Stimulated activated CD4-positive, alpha-beta T cell treated with anti-CD3 and anti-CD28 coated beads, Interleukin-1b, Interleukin-23, amount 100 ng/mL, for 1 hour (primary cell): ENCODE measurements at places on chromosomes 12 and 14.

DNA sequence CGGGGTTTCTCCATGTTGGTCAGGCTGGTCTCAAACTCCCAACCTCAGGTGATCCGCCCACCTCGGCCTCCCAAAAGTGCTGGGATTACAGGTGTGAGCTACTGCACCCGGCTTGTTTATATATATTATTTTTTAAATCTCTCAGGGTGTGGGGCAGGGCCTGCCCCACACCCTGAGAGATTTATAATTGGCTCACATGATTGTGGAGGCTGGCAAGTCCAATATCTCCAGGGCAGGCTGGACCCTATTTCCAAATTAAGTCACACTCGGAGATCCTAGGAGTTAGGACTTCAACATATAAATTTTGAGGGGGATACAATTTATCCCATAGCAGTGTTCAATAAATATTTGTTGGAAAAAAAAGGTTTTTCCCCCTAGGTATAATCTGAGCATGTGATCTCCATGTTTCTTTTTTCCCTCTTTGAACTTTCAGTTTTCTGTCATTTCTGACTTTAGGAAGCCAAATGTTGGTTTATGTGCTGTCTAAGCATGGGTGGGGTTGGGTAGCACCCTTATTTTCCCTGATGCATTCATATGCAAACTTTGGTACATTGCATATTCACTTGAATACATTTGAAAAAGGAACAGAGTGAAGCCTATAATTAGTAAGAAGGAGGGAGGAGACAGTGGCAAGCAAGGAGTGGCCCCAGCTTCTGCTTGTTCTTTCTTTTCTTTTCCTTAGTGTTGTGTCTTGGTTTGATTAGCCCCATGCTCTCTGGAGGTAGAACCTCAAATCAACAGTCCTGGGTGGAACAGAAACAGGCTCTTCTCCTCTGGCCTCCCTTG, 8.7 kb upstream of the A2ML1 start:
- no peak for DNase-seq

- DNase-seq, result no peak
Measured at GRCh38 chr12:103698752-103699560, 111.9 kb downstream of the STAB2 start.

- DNase-seq, result no peak
Measured at GRCh38 chr12:131941987-131942341, 7.8 kb upstream of the EP400 start.

- no peak for DNase-seq
Measured at GRCh38 chr12:43098766-43099550, 453.0 kb downstream of the ADAMTS20 start.

- peak; percentile 48 for DNase-seq
Measured at GRCh38 chr14:91228112-91229004, 16.1 kb downstream of the GPR68 start.

DNA sequence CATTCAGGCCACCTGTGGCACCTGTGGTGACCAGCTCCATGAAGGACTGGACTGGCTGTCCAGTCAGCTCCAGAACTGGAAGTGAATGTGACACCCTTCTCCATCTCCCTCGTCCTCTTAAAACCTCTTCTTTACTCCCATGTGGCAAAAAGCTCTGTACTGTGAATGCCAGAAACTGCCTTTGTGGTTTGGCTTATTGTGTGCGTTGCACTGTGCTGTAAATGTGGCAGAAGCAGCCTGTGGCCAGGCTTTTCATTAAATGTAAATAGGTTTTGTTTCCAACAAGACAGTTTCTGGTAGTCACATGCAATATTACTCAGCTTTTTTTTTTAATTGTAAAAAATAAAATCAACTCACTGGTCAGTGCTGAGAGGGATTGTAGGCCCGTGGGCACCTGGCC, 453.7 kb downstream of the ATP23 start:
- no peak for DNase-seq

DNA sequence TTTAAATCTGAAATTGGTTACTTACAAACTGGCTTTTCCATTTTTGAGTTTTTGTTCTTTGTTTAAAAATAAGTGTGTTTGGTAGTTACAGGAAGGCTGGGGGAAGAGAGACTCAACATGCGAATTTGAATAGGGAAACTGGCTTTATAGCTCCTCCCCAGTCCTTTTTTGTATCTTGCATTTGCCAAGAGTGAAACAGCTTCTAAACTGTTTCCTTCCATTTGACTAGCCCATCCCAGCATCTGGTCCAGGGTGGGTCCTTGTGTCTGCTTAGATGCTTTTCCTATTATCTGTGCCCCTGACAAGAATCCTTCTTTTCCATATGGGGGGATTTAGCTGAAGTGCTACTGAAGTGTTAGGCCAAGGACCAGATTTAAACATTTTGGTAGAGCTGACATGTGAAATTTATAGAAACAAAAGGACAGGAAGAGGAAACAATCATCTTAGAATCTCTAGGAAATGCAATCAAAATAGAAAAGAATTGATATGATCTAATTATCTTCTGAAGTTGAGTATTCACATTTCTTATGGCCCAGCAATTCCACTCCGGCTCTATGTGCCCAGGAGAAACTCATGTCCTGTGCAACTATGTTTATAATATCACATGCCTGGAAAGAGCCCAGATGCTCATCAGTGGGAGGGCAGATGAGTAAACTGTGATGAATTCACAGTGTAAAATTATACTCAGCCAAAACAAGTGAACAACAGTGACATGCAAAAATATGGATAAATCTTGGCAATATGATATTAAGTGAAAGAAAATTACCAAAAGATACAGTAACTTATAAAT, 7.4 kb downstream of the SMOC1 start:
- no peak for DNase-seq

DNA sequence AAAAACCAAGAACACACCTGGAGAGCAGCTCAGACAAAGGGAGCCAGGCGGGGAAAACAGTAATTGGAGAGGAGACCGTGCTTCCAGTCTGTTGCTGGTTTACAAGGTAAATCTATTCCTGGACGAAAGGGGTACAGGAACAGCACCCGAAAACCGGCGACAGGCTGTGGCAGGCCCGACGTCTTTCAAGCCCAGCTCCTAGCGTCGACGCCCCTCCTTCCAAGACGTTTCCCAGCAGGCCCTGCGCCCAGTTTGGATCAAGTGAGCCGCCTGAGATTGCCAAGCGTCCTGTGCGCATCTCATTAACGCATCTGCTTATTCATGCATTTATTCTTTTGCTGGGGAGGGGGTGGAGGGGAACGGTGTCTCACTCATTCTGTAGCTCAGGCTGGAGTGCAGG, 1.4 kb downstream of the C12orf56 start:
- no peak for DNase-seq

DNA sequence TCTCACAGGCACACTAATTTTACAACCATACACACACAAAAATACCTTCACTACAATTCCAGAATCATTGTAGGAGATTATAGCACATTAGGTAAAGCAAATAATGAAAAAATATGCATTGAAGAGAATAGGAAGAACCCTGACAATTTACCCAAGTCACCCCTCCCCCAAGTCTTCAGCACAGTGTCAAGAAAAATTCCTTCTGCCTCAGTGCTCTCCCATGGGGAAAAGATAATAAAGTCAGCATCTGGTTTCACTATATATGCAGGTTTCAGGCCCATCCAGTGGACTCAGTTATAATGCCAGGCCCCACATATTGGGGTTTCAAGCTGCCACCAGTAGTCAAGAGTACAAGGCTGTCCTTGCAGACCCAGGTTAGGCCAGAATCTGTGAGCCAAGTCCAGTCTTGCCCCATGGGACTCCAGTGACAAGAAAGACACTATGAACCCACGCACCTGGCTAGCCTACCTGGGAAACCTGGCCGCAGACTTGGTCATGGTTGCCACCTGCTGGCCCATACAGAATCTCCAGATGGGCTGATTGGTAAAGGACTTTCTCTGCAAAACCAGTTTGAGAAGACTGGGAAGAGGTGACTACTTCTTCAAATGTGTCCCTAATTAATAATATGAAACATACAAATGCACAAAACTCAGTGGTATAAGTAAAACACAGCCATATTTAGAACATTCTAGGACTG, 398.6 kb upstream of the FLRT2 start:
- no peak for DNase-seq

DNA sequence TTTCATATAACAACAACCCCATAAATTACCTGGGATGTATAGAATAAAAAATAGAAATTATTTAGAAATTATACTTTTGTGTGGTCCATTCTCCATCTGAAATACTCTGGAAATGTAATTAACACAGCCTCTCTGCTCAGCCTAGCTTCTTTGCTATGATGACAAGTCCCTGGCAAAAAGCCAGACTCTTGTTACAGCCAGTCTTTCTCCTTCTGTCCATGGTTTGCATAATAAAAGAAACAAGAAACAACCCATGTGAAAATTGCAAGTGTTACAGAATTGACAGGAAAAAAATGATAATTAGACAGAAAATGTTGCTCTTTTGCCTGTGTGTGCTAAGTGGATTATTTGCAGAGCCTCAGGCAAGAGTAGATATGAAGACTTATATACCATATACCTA, 61.3 kb downstream of the C12orf50 start:
- no peak for DNase-seq

DNA sequence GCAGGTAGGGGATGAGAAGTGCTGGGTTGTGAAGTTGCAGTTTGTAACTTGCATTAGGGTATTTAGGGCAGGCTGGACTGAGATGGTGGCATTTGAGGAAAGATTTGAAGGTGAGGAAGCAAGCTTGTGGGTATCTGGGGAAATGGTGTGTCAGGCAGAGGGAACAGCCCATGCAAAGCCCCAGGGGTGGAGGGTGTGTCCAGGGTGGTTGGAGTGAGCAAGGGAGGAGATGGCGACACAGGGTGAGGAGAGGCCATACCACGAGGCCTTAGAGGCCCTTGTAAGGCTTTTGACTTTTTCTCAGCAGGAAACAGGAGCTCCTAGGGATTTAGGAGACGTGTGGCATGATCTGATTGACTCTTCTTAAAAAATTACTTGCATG, 136.9 kb downstream of the NUAK1 start:
- DNase-seq, result no peak

DNA sequence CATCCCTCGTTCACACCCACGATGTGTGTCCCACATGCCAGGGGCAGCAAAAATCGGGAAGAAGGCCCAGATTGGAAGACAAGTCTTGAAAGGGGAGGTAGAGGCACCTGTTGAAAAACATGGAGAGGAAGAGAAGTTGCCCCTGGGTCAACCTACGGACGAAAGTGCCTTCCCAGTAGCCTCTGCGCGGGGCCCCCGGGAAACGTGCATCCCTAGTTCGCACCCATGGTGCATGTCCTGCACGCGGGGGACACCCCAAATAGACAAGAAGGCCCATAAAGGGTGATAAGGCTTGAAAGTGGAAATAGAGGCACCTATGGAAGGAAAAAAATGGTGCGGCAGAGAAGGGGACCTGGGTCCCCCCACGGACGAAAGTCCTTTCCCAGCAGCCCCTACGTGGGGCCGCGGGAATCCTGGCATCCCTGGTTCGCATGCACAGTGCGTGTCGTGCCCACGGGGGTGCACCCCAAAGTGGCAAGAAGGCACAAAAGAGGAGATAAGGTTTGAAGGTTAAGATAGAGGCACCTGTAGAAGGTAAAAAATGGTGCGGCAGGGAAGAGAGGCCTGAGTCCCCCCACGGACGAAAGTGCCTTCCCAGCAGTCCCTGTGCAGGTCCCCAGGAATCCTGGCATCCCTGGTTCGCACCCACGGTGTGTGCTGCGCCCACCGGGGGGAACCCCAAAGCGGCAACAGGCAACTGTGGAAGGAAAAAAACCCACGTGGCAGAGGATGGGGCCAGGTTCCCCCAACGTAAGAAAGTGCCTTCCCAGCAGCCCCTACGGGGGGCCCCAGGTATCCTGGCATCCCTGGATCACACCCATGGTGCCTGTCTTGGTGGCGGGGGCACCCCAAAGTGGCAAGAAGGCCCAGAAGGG, 278.3 kb downstream of the ALG10 start:
- DNase-seq, result no peak

DNA sequence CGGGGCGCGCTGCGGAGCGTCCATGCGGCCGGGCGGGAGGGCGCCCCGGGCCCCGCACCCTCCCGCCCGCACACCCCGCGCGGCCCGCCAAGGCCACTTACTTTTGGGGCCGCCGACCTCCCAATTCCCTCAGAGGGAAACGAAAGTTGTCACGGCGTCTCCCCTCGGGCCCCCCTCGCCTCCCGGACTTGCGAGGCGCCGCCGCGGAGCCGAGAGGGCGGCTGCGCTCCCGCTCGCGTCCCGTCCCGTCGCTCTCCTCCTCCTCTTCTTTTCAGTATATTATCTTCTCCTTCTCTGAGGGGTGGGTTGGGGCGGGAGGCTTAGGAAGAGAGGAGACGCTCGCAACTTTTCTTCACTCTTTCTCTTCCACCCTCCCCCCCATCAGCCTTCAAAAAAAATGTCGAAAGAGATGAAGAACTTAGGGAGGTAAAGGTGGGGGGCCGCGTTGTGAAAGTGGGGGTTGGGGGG, 613 bp downstream of the DUSP16 start:
- DNase-seq, result no peak

GRCh38 chr14:58055497-58056010, 96.5 kb downstream of the ARMH4 start:
- no peak for DNase-seq

DNA sequence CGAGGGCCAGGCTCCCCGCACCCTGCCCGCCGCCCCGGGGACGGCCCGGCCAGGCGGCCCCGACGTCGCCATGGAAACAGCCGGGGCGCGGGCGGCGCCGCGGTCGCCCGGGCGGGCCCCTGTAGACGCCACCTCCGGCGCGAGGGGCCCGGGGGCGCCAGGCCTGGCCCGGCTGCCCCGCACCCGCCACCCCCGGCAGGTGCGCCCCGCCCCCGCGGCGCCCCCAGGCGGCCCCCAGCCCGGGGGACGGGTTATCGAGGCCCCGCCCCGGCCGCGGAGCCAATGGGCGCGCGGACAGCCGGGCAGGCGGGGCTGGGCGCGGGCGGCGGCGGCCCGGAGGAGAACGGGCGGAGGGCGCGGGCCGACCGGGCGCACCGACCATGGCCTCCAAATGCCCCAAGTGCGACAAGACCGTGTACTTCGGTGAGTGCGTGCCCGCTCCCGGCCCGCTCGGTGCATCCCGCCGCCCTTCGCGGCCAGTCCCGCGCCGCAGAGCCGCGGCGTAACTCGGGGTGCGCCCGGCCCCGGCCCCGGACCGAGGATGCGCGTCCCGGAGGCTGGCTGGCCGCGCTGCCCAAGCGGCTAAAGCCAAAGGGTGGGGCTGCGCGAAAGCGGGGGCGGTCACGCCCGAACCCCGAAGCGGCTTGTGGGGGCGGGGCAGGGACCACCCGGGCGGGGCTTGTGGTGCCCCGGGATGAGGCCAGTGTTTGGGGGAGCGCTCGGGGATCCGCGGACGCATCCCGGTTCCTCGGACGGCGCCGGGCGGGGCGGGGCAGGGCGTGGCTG, at the start of gene CRIP2:
CRIP2 (plus strand) TSS at position 339 of the 786 bp plus-strand sequence; CDS start at position 381, 42 bp downstream.
- DNase-seq, result no peak

DNA sequence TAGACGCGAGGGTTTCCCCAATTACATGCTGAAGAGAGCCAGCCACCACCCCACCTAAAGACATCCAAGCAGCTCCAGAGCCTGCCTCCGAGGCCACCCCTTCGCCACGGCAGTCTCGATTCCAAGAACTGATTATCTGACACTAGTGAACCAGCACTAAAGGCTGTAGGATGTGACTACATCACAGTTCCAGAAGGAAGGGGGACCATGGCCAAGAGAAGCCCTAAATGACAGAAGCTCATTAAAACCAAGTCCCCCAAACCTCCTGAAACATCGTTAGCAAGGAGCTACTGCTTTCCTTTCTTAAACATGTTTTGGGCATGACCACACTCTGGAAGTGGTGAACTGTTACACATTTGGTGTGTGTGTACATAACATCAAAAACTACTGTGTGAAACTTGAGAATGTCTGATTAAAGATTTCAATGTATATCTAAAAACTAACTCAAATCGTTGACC, 88.2 kb downstream of the DUSP16 start:
- DNase-seq, result no peak

- no peak for DNase-seq
Measured at GRCh38 chr14:90850487-90850886, 34.3 kb upstream of the TTC7B start.
